Activated T-cell treated with anti-CD3 and anti-CD28 coated beads, Interleukin-2, amount 50 U/mL, for 72 hours (primary cell): ENCODE measurements at places on chromosomes 7 and 10.

DNA sequence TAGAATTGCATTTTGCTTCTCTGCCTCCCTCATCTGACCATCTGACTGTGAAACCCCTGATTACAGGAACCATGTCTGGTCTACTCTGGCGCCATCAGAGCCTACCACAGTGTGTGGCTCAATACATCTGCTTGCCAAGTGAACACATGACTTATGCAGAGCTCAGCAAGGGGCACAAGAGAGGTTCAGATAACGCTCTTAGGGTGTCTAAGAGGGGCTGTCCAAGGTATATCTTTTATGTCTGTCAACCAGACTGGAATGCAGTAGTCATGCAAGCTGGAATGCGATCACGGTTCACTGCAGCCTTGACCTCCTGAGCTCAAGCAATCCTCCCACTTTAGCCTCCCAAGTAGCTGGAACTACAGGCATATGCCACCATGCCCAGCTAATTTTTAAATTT is 10.3 kb upstream of the RRP12 start:
- DNase-seq: no peak

- DNase-seq: no peak
Observed at GRCh38 chr7:132641238-132641637, 65.0 kb upstream of the PLXNA4 start.

GRCh38 chr10:25701652-25702051 is 232.4 kb upstream of the MYO3A start:
- DNase-seq: no peak

DNA sequence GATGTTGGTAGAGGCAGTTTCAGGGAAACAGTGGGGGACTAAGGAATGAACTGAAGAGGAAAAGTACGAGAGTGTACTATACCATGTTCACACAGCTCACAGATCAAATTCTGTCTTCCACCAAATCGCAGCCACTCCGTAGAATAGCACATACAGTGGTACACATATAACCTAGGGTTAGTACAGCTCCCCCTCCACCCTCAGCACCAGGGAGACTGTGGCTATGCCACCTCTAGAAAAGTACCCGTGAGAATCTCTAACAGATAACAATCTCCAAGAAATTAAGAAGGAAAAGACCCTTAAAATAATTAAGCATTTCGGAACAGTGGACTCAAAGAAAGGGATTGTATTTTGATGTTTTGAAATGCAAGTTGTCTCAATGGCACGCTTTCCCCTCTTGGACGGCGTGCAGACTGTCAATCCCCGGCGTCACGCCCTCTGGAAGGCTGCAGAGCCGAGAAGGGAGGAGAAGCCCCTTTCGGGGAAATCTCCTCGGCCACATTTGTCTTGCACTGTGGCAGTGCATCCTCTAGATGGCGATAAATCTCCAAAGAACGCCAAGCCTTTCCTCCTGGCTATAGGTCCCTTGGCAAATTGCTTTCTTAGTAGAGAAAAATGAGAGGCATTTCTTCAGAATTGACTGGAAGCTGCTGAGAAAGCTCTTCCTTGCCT is 345.0 kb downstream of the REEP3 start:
- DNase-seq: peak; percentile 39

DNA sequence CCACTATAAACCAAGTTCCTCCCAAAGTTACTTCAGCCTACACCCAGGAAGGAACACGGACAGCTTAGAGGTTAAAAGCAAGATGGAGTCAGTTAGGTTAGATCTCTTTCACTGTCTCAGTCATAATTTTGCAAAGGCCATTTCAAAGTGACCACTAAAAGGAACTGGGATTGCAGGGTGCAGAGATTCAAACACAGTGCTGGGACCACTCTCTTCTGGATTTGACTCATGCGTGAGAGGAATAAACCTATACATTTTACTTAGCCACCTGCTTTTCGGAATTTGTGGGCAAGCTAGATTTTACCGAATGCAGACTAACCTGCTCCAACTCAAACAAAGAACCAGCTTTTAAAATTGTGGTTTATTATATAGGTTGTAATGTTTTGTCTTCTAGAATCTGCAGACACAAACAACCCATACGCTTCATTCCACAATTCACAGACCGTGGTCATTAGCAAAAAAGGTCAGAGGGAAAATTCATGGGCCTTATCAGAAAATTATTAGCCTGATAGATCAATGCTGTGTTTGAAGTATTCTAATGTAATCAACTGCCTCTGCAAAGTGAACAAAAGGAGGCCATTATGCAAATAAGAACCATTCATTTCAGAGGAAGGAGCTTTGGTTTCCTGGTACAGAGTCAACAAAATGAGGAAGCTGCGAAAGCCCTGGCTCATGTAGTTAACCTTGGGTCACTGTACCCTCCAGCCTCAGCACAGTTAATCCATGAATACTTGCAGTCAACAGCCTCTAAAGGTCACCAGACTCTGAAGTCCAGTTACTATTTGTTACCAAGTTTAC is 342.7 kb upstream of the KLF6 start:
- no peak for DNase-seq

DNA sequence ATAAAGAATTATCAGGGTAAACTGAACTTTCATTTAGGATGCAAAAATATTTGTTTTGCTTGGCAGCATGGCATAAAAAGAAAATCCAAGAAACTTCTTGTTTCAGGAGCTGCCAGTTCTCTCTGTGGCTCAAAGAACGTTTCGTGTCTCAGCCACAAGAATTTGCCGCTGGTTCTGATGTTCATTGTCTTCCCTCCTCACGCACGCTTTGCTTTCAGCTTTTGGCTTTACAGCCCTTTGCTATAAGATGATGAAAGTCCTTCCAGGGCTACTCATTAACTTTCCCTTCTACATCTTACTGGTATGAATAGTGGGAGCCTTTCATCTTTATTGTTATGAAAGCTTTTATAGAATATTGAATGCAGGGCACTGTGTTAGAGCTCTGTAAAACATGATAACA is 124.7 kb downstream of the BICC1 start:
- no peak for DNase-seq

- DNase-seq: peak; percentile 70
Observed at GRCh38 chr7:116671681-116672595, at the start of gene MET. MET (plus strand) TSS chr7:116672196; CDS start chr7:116699085, 26,889 bp downstream.

DNA sequence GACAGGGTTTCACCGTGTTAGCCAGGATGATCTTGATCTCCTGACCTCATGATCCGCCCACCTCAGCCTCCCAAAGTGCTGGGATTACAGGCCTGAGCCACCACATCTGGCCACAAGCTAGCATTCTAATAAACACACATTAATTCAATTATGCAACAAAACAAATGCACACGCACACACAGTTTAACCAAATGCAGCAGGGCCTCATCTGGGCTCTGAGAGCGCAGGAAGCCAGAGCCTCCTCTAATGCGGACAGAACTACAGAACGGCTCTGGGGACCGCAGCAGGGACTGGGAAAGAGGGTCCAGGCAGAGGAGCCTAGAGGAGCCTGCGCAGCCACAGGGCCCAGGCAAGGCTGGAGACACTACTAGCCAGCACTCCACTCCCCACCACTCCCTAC is 3.8 kb downstream of the MAD1L1 start:
- DNase-seq: no peak

- DNase-seq: no peak
Observed at GRCh38 chr7:116150588-116150987, 59.8 kb upstream of the TES start.

- DNase-seq: no peak
Observed at GRCh38 chr7:15096853-15097252, 194.3 kb upstream of the DGKB start.

DNA sequence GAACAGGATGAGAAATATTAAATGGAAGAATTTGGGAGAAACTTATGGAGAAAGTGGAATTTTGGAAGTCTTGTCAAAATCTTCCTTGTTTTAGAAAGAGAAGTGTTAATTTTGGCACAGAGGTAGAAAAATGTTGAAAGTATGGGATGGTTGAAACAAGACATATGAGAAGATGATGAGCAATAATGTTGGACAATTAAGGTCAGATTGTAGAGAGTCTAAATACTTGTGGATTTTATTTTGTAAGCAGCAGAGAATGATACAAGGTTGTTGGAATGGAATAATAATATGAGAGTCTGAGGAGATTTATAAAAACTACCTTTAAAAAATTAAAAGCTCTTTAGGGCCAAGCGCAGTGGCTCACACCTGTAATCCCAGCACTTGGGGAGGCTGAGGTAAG is 34.6 kb downstream of the PHTF2 start:
- no peak for DNase-seq

GRCh38 chr7:114818501-114818900 is 103.4 kb upstream of the MDFIC start:
- no peak for DNase-seq

DNA sequence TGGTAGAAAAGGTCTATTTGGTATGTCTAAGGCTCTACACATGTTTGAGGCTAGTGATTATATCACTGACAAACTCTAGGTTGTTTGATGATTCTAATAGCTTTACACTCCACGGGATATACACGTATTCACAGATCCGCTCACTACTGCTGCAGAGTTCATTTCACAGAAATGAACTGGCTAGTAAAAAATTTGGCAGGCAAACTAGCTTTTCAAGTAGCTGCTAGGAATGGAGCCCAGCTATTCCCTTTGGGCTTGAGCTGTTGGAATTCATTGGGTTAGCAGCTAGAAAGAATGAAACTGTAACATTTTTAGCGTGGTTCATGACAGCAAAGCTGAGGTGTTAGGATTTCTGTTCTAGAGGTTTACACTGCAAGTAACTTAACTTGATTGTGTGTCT is 37.6 kb downstream of the R3HCC1L start:
- DNase-seq: no peak

DNA sequence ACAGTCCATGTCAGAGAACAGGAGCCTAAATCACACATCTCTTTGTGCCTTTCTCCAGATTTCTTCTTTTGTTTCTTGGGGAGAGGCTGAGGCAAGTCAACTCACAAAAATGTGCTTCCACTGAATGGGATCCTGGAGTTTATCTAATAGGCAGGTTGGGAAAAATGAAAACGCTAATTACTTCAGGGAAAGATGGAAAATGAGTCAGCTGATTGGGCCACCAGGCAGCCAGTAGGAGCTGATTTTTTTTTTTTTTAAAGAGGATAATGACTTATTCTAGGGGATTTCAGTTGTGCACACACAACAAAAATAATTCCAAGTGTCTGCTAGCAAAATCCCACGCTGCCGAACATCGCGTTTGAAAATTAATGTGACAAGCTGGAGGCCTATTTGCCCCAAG is 412.8 kb upstream of the ZMIZ1 start:
- no peak for DNase-seq

DNA sequence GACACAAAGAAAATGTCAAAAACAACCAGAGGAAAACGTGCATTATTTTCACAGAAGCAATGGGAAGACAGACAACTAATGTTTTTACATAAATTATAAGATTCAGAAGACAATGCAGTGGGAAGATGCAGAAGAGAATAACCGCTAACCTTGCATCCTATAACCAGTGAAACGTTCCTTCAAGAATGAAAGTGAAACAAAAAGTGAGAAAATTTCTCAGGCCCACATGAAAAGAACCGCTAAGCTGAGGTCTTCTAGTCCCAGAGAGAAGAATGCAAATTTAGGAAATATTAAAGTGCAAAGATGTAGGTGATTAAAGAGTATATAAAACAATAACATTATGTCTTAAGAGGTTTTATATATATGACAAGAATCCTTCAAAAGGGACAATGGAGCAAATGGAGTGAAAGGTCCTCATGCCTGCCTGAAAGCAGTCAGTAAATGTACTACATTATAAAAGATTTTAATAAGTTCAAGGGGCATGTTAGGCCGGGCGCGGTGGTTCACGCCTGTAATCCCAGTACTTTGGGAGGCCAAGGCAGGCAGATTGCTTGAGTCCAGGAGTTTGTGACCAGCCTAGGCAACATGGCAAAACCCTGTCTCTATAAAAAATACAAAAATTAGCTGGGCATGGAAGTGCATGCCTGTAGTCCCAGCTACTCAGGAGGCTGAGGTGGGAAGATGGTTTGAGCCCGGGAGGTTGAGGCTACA is 43.1 kb upstream of the DDC start:
- no peak for DNase-seq

GRCh38 chr7:135793841-135794240 is 45.2 kb upstream of the FAM180A start:
- no peak for DNase-seq

- DNase-seq: no peak
Observed at GRCh38 chr7:140631602-140632001, 9.0 kb downstream of the DENND2A start.

GRCh38 chr10:48759113-48759901 is 74.6 kb downstream of the WDFY4 start:
- no peak for DNase-seq
